ENCODE measurements at places on chromosomes 1 and 21. TPM values are rescaled to one million over a fixed set of nuclear protein-coding genes. Genes with fewer than 3 reads are reported as not detected.

The FGR gene
- total RNA-seq = not detected

The LENEP gene
- 0.40 TPM for total RNA-seq

The DNALI1 gene
- 2.9 TPM for total RNA-seq

The LYPD8 gene
- not detected for total RNA-seq

The IL10 gene
- not detected for total RNA-seq

The SPATA45 gene
- total RNA-seq = not detected

The PDPN gene
- total RNA-seq = not detected

The SPRR1A gene
- not detected for total RNA-seq

All from thoracic aorta endothelial cell (primary cell).